ENCODE measurements at places on chromosomes 7 and 10.

GRCh38 chr7:121187222-121187621 is 141.6 kb upstream of the WNT16 start:
- no peak for DNase-seq

GRCh38 chr10:2222631-2223030 is 485.3 kb upstream of the ADARB2 start:
- DNase-seq, result no peak

DNA sequence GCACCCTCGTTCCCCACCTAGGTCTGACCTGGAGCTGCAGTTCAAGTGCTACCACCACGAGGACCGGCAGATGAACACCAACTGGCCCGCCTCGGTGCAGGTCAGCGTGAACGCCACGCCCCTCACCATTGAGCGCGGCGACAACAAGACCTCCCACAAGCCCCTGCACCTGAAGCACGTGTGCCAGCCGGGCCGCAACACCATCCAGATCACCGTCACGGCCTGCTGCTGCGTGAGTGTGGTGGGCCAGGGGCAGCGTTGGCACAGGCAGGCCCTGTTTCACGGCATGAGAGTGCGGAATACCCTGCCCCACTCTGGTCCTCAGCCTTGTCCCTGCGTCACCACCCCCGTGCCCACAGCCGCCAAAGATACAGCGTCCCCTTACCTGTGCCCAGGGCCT is 46.6 kb upstream of the PPIF start:
- DNase-seq, result no peak

DNA sequence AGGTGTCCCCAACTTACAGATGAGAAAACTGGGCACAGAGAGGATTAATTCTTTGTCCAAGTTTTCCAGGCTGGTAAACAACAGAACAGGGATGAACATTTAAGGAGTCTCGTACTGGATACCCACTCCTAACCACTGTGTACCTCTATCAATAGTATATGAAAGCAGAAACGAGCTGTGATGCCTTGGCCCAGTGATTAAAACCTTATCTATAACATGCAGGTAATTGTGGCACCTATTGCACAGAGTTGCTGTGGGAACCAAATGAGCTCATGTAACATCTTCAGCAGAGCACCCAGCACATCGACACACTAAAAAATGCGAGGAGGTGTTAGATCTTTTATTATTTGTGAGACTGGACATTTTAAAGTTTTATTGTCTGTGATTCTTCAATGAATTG is 1.6 kb downstream of the TMEM273 start:
- DNase-seq, result no peak

- no peak for DNase-seq
Measured at GRCh38 chr10:11255796-11256444, 238.2 kb downstream of the CELF2 start.

- peak; percentile 11 for DNase-seq
Measured at GRCh38 chr7:134513169-134513752, 14.1 kb upstream of the AKR1B10 start.

- DNase-seq, result no peak
Measured at GRCh38 chr7:13639396-13639795, 350.1 kb downstream of the ETV1 start.

All from activated CD4-positive, alpha-beta T cell treated with anti-CD3 and anti-CD28 coated beads for 4 hours (primary cell).